Adrenal gland (tissue), 19 donors: ENCODE measurements at places on chromosomes 3 and 15.

GRCh38 chr15:77864211-77865105 lies 213.1 kb downstream of the TBC1D2B start:
- no peaks in the 10 kb centered on the region for H3K27me3 ChIP-seq
- H3K36me3 ChIP-seq: no peaks in the 10 kb centered on the region
- H3K27ac ChIP-seq: no peak overlapping the region
- no peaks in the 10 kb centered on the region for H3K4me1 ChIP-seq
- H3K4me3 ChIP-seq: no peak overlapping the region
- DNase-seq: no peak

DNA sequence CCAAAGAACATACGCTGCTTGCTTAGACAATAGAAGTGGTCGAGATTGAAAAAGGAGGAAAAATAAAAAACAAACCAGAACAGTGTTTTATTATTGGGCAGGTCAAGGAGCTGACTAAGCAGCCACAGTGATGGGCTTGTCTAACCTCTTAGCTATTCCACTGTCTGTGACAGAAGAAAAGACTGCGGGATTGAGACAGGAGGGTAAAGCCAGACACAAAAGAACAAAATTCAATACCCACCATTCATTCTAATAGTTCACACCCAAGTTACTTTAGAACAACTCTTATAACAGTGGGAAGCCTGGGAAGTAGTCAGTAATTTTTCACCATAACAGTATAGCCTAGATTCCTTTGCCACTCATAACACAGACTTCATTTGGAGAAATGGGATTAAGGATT lies 435.4 kb downstream of the MFSD1 start:
- H3K27ac ChIP-seq: no peak overlapping the region
- no peaks in the 10 kb centered on the region for H3K4me1 ChIP-seq
- H3K4me3 ChIP-seq: no peak overlapping the region
- DNase-seq: no peak
- H3K27me3 ChIP-seq: no peaks in the 10 kb centered on the region

- DNase-seq: no peak
- H3K4me3 ChIP-seq: no peak overlapping the region
- H3K27ac ChIP-seq: no peak overlapping the region
- peaks cover 11% of the 10 kb centered on the region for H3K4me1 ChIP-seq
Observed at GRCh38 chr3:72258361-72259141, 473.6 kb upstream of the PROK2 start.

GRCh38 chr3:9793161-9793781 lies 389 bp downstream of the ARPC4 start:
- no peaks in the 10 kb centered on the region for H3K36me3 ChIP-seq
- H3K4me3 ChIP-seq: peak overlapping the region; percentile 72
- H3K4me1 ChIP-seq: peaks cover 45% of the 10 kb centered on the region

GRCh38 chr3:147141516-147142288 lies 264.6 kb downstream of the ZIC4 start:
- no peak overlapping the region for H3K4me3 ChIP-seq
- H3K36me3 ChIP-seq: no peaks in the 10 kb centered on the region
- H3K27me3 ChIP-seq: no peaks in the 10 kb centered on the region
- H3K4me1 ChIP-seq: no peaks in the 10 kb centered on the region
- no peak for DNase-seq

- H3K4me3 ChIP-seq: no peak overlapping the region
- H3K36me3 ChIP-seq: no peaks in the 10 kb centered on the region
- DNase-seq: no peak
- H3K27me3 ChIP-seq: no peaks in the 10 kb centered on the region
- H3K27ac ChIP-seq: no peak overlapping the region
- H3K4me1 ChIP-seq: no peaks in the 10 kb centered on the region
Observed at GRCh38 chr3:127844326-127844942, 22.1 kb upstream of the MGLL start.

GRCh38 chr15:39426552-39427532 lies 154.0 kb upstream of the THBS1 start:
- no peak overlapping the region for H3K4me3 ChIP-seq
- H3K27ac ChIP-seq: peak overlapping the region; percentile 43
- H3K4me1 ChIP-seq: peaks cover 13% of the 10 kb centered on the region
- DNase-seq: peak; percentile 45

DNA sequence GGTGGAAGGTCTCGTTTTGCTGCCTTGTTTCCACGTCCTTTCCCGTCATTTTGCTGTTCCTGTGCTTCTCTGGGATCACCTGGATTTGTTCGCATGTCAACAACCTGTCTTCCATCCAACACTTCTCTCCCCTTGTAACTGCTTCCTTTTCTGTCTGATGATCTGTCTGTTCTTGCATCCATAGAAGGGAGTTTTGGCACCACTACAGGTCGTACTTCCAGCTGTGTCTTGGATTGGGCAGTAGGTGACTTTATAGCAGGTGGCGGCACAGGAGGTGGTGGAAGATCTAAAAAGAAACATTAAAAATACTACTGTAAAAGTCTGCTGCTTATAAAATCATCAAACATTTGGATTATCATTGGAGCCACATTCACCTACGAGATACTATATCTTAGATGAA lies 1161.0 kb downstream of the ROBO1 start:
- H3K4me1 ChIP-seq: no peaks in the 10 kb centered on the region
- no peak overlapping the region for H3K4me3 ChIP-seq
- no peaks in the 10 kb centered on the region for H3K36me3 ChIP-seq
- no peak overlapping the region for H3K27ac ChIP-seq
- DNase-seq: no peak
- H3K27me3 ChIP-seq: no peaks in the 10 kb centered on the region

- DNase-seq: no peak
- H3K4me3 ChIP-seq: no peak overlapping the region
- H3K4me1 ChIP-seq: peaks cover 4% of the 10 kb centered on the region
- no peaks in the 10 kb centered on the region for H3K36me3 ChIP-seq
- peaks cover 4% of the 10 kb centered on the region for H3K27me3 ChIP-seq
- H3K27ac ChIP-seq: no peak overlapping the region
Observed at GRCh38 chr3:101976473-101976872, 127.2 kb downstream of the NFKBIZ start.

DNA sequence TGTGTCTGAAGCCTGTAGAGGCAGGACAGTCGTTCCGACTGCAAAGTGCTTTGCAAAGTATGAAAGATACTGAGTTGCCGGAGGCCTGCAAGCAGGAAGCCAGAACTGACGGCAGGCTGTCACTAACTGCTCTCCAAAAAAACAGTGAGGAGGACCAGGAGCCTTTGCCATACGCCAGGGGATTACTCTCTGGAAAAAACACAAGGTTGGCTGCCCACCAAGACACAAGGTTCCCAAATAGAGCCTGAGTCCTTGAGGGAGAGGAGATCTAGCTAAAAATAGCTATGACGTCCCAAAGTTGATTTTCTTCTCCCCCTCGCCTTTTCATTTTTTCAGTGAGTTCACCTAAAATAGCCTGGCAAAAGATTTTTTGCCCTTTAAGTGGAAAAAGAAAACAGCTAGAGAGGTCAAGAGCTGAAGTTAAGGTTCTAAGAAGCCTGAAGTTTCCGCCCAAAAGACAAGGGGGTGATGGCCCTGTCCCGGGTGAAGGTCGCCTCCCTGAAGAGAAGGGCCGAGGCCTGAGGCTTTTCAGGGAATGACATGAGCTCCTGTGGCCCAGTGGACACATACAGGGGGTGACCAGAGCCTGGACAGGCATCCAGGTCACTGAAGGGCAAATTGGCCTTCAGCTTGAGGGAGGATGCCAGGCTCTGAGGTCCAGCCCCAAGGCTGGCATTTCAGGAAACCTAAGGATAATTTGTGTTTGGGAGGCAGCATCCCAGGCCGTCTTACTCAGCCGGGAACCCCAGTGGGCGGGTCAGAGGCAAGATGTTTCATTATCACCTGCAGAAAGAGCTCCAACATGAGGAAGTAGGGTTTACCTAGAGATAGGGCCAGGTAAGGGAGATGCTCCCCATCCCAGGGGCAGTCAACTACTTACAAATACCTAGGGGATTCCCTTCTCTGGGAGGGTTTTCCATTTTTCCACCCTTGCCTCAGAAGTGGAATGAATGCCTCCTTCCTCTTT lies 44.9 kb upstream of the DGKG start:
- peaks cover 16% of the 10 kb centered on the region for H3K4me1 ChIP-seq
- peak overlapping the region; percentile 30 for H3K27ac ChIP-seq
- DNase-seq: peak; percentile 59

DNA sequence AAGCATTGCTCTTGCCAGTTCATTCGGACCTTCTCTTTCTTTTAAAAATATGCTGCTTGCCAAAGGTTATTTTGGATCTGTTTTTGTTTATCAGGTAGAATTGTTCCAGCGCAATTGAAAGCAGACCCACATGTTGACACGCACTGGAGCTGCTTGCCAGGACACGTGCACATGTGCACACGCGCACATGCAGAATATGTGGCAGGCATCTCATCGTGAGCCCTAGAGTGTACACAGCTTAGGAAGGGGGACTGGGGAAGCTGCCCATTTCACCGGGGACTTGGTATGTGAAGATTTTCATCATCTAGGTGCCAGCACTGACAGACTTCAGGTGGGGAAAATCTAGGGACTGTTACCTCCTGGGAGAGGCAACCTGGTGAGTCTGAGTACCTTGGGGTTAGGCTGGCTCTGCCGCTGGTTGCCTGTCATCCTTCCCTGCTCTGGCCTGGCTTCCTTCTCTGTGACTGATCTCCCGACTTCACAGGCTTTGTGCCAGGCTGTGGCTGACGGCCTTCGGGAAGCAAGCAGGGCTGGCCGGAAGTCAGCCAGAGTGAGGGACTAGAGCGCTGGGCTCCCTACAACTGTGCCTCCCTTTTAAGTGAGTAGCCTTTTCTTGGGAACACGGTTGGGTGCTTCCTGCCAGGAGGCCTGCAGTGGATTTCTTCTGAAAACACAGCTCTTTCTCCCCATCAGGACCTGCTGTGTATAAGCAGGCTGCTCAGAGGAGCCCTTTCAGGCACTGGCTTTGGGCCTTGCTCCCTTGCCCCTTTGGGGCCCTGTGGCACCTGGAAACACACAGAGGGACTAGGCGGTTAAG lies 129.3 kb downstream of the EEFSEC start:
- peaks cover 11% of the 10 kb centered on the region for H3K4me1 ChIP-seq
- no peak overlapping the region for H3K27ac ChIP-seq
- no peak overlapping the region for H3K4me3 ChIP-seq
- H3K27me3 ChIP-seq: no peaks in the 10 kb centered on the region

GRCh38 chr15:68798346-68799094 lies 22.2 kb downstream of the ANP32A start:
- no peaks in the 10 kb centered on the region for H3K36me3 ChIP-seq
- DNase-seq: no peak
- peaks cover 29% of the 10 kb centered on the region for H3K4me1 ChIP-seq
- H3K4me3 ChIP-seq: no peak overlapping the region

GRCh38 chr3:196941729-196942225 lies 551 bp downstream of the NCBP2 start:
- no peak for DNase-seq
- no peaks in the 10 kb centered on the region for H3K27me3 ChIP-seq
- H3K4me1 ChIP-seq: peaks cover 18% of the 10 kb centered on the region
- H3K36me3 ChIP-seq: no peaks in the 10 kb centered on the region
- peak overlapping the region; percentile 26 for H3K4me3 ChIP-seq

DNA sequence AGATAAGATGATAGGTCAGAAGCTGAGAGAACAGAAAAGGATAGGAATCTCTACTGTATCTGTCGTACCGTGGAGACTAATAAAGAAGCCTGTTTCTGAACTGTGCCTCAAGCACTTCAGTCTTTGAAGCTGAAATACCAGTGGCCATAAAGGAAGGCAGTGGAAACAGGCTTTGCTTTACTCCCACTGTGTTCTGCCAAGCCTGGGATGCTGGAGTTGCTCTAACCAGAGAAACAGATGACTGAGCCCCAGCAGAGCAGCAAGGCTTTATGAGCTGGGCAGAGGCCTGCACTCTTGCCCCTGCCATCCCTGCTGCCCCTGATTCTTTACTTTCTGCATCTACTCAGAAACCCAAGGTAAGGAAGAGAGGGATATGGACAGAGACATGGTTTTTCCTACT lies 89.4 kb downstream of the PDE8A start:
- no peaks in the 10 kb centered on the region for H3K27me3 ChIP-seq
- H3K36me3 ChIP-seq: no peaks in the 10 kb centered on the region
- H3K27ac ChIP-seq: no peak overlapping the region
- H3K4me3 ChIP-seq: no peak overlapping the region

DNA sequence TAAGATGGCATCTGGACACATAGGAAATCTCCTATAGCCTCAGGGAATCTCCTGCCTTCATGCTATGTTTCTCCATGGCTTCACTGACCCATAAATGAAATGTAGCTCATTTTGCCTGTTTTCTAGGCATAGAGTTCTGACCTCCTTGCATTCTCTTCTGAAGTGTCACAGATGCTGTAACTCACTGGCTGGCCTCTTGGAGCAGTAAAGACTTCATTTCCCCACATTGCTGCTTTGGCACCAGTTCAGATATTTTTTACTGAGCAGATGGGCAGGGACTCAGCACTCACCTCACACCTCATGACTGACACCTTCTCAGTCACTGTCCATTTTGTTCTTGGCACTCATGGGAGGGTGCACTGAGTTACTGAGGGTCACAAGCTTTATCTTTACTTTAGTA lies 286.7 kb upstream of the TGFBR2 start:
- no peak overlapping the region for H3K4me3 ChIP-seq
- H3K4me1 ChIP-seq: no peaks in the 10 kb centered on the region
- H3K27ac ChIP-seq: no peak overlapping the region
- DNase-seq: no peak
- H3K36me3 ChIP-seq: no peaks in the 10 kb centered on the region

DNA sequence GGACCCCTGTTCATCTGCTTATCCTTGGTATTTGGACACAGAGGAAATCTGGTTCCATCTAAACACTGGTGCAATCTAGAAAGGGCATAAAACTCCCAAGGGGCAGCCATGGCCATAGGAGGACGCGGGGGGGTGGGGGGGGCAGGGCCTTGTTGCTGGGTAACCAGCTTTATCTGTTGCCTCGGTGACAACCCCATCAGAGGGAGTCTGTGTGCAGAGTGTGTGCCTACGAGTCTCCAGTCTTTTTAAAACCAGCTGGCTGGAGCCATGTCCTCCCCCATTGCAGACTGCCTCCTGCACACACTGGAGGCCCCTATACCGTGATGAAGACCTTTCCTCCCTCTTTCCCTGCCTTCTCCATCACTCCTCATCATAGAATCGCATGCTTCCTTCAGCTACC lies 26.4 kb upstream of the CORO2B start:
- peaks cover 5% of the 10 kb centered on the region for H3K27me3 ChIP-seq
- no peak overlapping the region for H3K4me3 ChIP-seq
- DNase-seq: no peak

DNA sequence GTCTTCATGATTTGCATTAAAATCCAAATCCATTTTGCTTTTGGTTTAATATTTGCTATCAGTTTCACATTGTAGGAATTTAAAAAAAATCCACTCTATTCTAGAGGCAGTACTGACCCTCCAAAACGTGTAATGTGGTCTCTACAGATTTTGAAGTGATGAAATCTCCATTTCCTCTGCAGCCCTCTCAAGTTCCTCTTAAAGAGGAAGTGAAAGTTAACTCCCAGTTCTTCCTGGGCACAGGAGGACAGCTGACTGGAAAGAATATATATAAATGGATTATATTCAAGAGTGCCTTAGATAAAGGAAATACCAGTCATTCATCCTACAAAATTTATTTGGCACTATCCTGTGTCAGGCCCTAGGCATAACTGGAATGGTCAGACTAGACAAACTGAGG lies 83.5 kb upstream of the PLCL2 start:
- no peak for DNase-seq
- peaks cover 4% of the 10 kb centered on the region for H3K4me1 ChIP-seq
- H3K27ac ChIP-seq: peak overlapping the region; percentile 44
- no peaks in the 10 kb centered on the region for H3K27me3 ChIP-seq
- H3K4me3 ChIP-seq: no peak overlapping the region
- no peaks in the 10 kb centered on the region for H3K36me3 ChIP-seq

GRCh38 chr3:128848936-128849335 lies 30.5 kb upstream of the ACAD9 start:
- H3K27ac ChIP-seq: no peak overlapping the region
- H3K27me3 ChIP-seq: no peaks in the 10 kb centered on the region
- no peak for DNase-seq
- H3K4me3 ChIP-seq: no peak overlapping the region
- no peaks in the 10 kb centered on the region for H3K36me3 ChIP-seq
- peaks cover 10% of the 10 kb centered on the region for H3K4me1 ChIP-seq
